ENCODE measurements at places on chromosomes 12 and 14.

DNA sequence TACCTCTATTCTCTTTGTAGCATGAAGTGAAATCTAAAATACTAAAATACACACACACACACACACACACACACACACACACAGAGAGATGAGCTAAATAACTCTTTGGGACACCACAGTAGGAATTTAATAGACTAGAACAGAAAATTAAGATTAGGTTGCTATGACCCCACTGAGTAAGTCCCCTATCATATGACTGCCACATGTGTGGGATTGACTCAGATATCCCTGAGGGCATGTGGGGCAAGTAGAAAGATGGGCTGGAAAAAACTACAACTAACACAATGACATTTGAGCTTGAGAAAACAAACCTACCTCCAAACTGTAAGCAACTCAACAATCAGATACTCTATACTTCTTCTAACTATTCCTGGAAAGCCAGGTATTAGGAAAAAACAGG lies 27.0 kb downstream of the SLC25A21 start:
- DNase-seq = no peak

- DNase-seq = no peak
Measured at GRCh38 chr14:86897224-86897623, 1095.8 kb downstream of the GALC start.

DNA sequence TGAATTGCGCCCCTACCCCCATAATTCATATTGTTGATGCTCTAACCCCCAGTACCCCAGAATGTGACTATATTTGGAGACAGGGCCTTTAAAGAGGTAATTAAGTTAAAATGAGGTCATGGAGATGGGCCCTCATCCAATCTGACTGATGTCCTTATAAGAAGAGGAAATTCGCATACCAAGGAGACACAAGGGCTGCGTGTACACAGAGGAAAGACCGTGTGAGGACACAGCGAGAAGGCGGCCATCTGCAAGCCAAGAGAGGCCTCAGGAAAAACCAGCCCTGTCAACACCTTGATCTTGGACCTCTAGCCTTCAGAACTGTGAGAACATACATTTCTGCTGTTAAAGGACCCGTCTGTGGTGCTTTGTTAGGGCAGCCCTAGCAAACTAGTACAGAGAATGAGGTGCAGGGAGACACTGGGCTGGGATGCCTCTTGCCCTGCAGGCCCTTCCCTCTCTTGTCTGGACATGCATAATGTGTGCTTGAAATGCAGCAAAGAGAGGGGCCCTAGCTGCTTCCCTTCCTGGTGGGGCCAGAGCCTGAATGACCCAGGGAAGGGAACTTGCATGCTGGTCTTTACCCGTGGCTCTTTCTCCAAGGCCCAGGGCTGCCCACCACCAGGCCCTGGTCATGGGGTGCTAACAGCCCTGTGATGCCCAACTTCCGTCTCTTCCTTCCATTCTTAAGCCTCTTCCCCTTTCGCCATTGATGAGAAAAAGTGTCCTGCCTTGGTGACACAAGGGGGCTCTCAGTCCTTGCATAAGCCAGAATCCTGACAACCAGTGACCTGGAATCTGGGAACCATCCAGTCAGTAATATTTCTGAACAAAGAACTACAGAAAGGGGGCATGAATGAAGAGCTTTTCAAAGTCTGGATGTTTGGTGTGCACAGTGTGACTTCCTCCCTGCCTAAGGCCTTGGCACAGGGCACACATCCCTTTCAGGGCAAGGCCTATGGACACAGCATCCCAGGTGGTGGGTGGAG lies 50.0 kb upstream of the GPATCH2L start:
- no peak for DNase-seq

DNA sequence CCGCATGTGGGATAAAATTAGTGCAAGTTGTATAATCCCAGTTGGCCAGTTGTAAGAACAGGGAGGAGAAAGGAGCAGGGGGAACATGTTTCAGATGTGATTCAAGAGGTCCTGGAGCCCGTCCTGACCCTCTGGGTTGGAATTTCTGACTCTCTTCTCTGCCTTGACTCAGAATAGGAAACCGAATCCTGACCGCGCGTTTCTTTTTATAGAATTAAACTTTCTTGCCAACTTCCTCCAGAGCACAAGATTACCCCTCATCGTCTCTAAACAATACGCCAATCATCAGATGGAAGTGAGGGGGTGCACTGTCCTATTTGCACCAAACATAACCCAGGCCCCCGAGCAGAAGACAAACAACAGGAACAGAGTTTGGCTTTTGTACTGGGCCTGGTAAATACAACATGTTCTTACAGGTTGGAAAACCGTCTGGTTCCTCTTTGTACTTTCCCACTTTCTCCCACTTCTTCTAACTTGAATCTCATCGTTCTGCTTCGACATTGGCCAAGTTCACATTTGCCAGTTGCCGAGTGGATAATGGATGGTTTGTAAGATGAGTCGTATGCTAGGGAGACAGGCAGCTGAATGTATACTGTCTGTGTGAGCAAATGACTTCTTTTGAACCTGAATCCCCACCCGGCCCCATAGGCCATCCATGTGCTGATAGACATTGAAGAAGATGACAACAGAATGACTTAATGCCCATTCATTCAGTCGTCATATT lies 42.6 kb upstream of the MED13L start:
- no peak for DNase-seq

DNA sequence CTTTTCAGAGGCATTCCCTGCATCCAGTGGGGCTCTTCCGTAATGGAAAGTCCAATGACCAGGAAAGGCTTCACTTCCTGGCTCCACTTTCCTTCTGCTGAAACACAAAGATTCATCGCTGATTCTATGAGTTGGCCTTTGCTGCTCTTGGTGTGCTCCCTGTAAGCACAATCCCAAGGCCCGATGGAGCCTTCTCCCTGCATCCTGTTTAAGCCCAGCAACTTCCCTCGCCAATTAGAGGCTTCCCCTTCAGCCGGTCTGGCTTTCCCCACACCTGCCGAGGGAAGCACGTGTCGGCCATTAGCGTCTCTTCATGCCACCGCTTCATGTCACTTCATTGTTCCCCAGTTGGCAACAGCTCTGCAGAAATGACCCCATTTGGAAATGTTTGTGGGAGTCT lies 693.9 kb downstream of the MED13L start:
- DNase-seq = no peak

- DNase-seq = no peak
Measured at GRCh38 chr14:69487771-69488170, 3.2 kb downstream of the PLEKHD1 start.

- DNase-seq = no peak
Measured at GRCh38 chr12:123091230-123092150, 59.4 kb downstream of the PITPNM2 start.

- DNase-seq = no peak
Measured at GRCh38 chr12:6630736-6631135, 5.0 kb downstream of the LPAR5 start.

- DNase-seq = no peak
Measured at GRCh38 chr12:57722716-57723629, 15.6 kb downstream of the AGAP2 start.

DNA sequence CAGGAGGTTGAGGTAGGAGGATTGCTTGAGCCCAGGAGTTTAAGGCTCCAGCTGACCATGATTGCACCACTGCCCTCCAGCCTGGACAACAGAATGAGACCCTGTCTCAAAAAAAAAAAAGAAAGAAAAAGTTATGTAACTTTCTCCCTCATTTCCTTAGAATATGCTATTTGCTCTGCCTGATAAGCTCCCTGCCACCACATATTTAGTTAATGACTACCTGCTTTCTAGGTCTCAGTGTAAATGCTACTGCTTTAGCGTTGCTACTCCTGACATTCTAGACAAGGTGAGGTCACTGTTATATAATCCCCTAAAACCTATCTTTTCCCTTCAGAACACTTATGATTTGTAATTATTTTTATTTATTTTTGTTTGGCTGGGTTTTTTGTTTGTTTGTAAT lies 86.3 kb upstream of the AMN1 start:
- DNase-seq = no peak

Data from WTC11 (cell line).